Lung microvascular endothelial cell (primary cell): ENCODE measurements at places on chromosomes 13 and 19. TPM values are rescaled to one million over a fixed set of nuclear protein-coding genes. Genes with fewer than 3 reads are reported as not detected.

DNA sequence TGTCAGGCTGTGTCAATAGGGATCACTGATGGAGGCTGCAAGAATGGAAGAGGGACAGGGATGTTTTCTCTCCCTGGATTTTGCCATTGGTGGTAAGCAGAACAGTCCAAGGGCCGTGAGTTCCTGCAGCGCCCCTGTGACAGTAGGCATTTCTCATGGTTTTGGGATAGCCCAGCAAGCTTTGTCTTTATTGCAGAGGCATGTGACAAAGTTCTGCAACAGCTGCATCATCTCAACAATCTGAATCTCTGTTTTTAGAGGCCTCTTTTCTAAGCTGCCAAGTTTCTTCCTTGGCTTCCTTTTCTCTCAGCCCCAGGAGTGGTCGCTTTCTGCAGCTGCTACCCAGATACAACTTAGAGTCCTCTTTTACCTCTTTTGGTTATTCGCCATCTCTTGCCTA, 95.7 kb upstream of the TSHZ3 start:
- no peak for DNase-seq

DNA sequence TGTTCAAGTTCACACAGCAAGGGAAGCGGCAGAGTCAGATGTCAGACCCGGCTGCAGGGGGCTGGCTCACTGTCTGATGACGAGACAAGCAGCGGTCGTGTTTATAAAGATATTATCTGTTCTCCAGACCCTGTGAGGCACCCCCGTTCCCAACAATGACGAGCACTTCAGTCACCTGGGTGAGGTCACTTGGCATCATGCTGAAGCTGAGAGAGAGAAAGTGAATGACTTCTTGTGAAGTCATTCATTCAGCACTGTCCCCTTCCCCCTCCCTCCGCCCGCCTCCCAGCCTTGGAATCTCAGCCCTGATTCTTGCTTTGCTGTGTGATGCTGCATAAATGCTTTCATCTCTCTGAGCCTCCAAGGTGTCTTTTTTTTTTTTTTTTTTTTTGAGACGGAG, 4.9 kb upstream of the LYPD3 start:
- DNase-seq = peak; percentile 70

GRCh38 chr13:39612023-39612637, 9.1 kb upstream of the LHFPL6 start:
- peak; percentile 86 for DNase-seq

GRCh38 chr19:32916969-32917615, 47.5 kb upstream of the SLC7A9 start:
- DNase-seq = peak; percentile 44

GRCh38 chr13:52779103-52779502, 39.5 kb upstream of the CNMD start:
- DNase-seq = no peak

- no peak for DNase-seq
Measured at GRCh38 chr13:69817333-69817869, 290.2 kb upstream of the ATXN8OS start.

The FUT1 gene
- total RNA-seq = 4.8 and 8.3 TPM in 2 replicates

The ATP1A3 gene
- under 0.01 TPM in 1 of 2 replicates, not detected in the other for total RNA-seq
